GM19239 (cell line): ENCODE measurements at places on chromosomes 11 and 22.

DNA sequence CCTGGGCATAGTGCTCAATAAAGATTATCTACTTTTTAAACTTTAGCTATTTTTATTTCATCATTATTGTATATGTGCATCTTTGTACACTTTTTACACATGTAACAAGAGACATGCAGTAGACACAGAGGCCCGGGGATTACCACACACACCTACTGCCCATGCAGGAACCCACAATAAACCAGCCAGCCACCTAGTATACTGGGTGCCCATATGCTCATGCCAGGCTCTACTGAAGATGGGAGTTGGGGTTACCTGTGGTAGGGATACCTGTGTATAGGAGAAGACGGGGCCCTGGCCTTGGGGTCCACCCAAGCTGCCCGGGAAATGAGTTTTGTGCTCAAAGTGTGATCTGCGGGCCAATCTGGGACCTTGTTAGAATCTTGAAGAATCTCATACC, 31.2 kb upstream of the P2RY2 start:
- DNase-seq, result no peak

GRCh38 chr11:118049771-118050170, 27.1 kb upstream of the TMPRSS4 start:
- no peak for DNase-seq

DNA sequence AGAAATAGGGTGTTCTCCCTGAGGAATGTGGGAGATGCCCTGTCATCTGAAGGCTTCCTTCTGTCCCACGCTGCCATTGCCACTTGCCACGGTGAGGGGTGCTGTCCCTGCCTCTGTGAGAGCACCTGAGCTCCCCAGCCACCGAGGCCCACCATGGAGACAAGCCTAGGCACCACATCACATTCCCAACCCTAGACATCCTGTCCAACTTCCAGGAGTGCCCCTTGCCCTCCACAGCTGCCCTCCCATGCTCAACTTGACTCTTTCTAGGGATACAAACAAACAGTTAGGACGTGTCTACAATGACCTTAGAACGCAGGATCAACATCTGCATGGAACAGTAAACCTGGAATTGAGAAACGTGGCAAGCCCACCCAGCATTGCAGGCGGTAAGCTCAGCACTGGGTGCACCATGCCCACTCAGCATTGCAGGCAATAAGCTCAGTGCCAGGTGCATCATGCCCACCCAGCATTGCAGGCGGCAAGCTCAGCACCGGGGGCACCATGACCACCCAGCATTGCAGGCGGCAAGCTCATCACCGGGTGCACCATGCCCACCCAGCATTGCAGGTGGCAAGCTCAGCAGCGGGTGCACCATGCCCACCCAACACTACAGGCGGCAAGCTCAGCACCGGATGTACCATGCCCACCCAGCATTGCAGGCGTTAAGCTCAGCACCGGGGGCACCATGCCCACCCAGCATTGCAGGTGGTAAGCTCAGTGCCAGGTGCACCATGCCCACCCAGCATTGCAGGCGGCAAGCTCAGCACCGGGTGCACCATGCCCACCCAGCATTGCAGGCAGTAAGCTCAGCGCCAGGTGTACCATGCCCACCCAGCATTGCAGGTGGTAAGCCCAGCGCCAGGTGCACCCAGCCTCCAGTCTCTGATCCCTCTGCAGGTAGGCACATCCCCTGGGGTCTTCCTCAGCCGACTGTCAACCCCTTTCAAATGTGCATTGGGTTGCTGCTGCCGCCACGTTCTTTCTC, 1463.9 kb downstream of the TBC1D22A start:
- DNase-seq, result no peak

GRCh38 chr22:17678817-17679385, 40.3 kb downstream of the BCL2L13 start:
- DNase-seq, result no peak
